ENCODE measurements at places on chromosomes 1 and 21.

GRCh38 chr1:85448358-85448757, 16.6 kb downstream of the DDAH1 start:
- no peak for DNase-seq

DNA sequence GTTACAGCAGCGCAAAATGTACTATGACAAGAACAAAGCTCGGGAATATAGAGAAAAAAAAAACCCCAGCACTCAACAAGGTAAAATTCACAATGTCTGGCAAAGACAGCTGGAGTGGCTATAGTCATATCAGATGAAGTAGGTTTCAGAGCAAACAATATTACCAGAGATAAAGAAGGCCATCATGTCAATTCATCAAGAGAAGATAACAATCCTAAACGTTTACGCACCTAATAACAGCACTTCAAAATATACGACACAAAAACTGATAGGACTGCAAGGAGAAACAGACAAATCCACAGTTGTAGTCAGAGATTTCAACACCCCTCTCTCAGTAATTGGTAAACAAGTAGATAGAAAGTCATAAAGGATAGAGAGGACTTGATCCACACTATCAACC, 455.2 kb downstream of the PTPRU start:
- DNase-seq: no peak

GRCh38 chr1:183697814-183698590, 44.9 kb upstream of the APOBEC4 start:
- no peak for DNase-seq

DNA sequence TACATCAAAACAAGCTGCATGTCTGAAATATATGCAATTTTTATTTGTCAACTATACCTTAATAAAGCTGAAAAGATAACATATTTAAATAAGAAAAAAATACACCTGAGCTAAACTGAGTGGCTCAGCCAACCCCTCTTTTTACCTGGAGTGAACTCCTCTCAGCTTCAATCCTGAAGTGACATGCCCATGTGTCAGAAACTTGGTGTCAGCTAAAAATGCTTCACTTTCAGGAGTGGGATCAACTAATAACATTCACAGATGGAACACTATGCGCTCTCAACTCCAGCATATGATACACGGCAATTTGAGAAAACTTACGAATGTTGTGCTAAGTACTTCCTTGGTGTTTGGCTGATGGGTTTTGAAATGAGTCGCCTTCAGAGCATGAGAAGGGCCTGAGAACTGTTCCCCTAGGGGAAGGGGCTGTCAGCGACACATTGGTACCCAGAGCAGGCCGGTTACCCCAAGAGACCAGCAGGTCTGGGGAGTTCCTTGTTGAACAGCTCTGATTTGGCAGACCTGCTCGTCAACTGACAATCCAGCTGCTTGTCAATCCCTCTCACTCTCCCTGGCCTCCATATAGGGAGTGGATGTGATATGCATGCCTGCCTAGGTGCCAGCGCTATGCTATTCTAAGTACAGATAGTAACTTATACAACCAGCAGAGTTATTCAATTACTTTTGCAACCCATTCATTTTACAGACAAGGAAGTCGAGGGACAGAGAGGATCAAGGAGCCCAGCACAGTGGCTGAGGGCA, 267.7 kb downstream of the PCP4 start:
- DNase-seq: no peak

DNA sequence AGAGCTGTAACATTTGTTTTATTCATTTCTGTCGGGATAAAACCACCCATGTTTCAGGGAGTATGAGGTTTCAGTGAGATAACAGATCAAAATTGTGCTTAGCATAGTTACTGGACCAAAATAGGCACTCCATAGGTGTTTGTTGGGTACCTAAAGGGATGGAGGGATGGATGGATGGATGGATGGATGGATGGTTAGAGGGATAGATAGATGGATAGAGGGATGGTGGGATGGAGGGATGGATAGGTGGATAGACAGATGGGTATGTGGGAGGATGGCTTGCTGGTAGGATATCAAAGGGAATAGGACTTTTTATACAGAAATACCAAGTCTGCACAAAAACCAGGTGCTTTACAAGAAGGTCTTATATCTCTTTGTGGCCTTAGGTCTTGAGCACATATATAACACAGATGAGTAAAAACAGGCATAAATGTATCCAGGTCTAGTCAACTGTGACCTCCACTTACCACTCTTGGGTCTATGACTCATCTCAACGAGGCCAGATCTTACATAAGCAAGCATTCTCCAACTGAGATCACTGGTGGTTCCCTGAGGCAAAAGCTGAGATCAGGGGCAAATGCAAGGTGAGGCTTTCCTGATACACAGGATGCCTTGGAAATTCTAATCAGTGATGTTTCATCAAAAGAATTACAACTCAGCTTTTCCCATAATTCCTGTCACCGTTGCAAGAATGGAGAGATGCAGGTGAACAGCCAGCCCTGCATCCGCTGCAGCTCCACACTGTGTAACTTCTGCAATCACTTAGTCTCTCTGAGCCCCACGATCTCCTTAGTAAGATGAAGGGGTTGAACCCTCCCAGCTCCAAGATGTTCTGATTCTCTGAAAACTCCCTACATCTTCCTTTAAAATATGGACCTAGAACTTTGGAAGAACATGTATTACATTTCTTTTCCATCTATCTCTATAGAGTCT, 32.0 kb downstream of the PTAFR start:
- DNase-seq: peak; percentile 12

- no peak for DNase-seq
Observed at GRCh38 chr1:227885648-227886502, 61.9 kb downstream of the WNT9A start.

DNA sequence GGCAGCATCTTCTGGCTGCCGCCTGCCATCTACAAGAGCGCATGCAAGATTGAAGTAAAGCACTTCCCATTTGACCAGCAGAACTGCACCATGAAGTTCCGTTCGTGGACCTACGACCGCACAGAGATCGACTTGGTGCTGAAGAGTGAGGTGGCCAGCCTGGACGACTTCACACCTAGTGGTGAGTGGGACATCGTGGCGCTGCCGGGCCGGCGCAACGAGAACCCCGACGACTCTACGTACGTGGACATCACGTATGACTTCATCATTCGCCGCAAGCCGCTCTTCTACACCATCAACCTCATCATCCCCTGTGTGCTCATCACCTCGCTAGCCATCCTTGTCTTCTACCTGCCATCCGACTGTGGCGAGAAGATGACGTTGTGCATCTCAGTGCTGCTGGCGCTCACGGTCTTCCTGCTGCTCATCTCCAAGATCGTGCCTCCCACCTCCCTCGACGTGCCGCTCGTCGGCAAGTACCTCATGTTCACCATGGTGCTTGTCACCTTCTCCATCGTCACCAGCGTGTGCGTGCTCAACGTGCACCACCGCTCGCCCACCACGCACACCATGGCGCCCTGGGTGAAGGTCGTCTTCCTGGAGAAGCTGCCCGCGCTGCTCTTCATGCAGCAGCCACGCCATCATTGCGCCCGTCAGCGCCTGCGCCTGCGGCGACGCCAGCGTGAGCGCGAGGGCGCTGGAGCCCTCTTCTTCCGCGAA, 3.8 kb downstream of the CHRNB2 start:
- DNase-seq: no peak

DNA sequence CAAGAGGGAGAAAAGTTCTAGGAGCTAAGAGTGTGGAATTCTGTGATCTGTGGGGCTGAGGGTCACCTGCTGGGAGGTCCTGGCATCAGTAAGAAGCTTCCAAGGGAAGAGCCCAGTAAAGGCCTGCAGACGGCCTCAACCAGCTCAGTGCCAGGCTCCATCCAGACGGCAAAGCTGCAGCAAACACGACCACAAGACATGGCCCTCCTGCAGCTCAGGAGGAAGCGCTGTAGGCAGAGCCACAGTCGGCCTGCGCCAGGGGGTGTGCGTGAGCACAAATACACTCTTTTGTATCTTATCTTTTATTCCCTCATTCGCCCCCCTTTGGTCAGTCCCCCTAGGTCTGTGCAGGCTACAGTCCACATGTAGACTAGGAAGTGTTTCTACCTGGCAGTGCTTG, 13.4 kb downstream of the C1orf174 start:
- no peak for DNase-seq

GRCh38 chr21:41970106-41970391, 16.2 kb upstream of the C2CD2 start:
- DNase-seq: no peak

DNA sequence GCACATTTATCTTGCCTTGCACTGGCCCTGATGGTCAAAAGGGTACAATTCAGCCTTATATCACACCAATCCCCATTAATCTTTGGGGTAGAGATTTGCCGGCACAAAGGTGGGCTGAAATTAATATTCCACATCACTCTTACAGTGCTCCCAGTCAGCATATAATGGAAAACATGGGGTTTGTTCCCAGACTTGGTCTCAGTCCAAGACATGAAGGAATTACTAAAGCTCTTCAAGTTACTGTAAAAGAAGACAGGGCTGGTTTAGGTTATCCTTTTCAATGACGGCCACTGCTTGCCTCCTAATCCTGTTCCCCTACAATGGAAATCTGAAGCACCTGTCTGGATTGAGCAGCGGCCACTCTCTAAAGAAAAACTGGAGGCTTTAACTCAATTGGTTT, 160.7 kb downstream of the IER5 start:
- DNase-seq: no peak

DNA sequence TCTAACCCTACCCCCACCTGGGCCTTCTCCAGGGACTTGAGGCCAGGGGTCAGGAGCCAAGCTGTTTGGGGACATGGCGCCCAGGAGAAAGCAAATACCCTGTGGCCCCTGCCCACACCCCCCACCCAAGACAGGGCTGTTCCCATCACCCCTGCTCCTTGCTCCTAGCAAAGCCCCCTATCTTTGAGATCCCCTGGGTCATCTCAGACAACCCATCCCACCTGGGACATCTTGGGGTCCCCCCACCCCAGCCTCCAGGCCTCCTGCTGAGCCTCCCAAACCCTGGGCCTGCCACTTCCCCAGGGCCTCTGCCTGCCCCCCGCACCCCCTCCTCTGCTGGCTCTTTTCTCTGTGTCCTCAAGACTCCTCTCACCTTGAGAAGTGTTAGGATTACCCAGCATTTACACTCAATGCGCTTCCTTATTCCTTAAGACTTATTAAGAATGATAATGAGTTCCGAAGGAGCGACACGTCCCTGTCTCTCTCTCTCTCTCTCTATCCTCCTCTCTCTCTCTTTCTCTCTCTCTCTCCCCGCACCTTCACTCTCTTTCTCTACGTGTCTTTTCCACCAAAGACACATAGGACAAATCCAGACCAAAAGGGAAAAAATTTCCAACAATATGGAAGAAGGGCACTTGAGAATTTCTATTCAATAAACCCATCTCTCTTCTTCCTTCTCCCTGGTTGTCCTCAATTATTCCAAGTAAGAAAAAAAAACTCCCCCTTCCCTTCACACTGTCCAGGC, 7.2 kb downstream of the CASZ1 start:
- DNase-seq: no peak

DNA sequence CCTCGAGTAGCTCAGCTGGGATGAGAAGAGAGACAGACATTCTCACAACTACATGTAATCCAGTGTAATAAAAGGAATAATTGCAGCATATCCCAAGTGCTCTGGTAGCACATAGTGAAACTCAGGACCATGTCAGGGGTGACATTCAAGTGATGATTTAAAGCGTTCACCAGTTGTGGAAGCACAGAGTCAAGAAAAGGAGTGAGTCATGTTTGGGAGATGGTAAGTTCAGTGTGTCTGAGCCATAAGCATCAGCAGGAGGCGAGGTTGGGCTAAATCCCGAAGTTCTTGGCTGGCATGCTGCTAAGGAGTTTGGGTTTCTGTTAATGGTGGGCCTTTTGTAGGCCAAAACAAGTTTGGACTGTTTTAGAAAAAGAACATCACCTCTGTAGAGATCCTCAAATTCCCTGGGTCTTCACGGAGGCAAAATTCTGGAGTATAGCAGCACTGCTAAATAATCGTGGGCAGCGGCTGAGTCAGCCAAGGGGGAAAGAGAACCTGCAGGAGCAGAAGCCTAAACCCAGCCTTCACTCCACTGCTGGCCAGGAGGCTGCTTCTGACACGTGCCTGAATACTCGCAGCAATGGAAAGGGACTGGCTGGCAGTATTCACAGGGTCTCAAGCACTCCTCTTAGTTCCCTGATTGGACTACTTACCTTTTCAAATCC, 7.2 kb upstream of the NHLH1 start:
- no peak for DNase-seq

GRCh38 chr21:32538147-32538792, 47.1 kb downstream of the TCP10L start:
- no peak for DNase-seq

DNA sequence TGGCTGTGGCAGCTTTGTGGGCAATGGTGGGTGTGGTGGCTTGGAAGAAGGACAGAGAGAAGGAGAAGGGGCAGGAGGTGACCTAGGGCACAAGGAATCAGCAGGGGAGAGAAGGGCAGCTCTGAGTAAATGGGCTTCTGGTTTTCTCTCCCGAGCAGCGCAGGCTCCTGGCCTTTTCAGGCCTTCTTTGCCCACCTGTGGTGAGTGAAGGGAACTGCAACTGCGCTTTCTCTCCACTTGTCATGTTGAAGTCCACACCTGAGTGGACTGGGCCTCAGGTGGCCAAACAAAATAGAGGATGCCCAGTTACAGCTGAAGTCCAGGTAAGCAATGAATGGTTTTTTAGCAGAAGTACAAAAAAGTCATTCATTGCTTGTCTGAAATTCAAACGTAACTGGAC, 29.4 kb upstream of the KCNA10 start:
- no peak for DNase-seq

DNA sequence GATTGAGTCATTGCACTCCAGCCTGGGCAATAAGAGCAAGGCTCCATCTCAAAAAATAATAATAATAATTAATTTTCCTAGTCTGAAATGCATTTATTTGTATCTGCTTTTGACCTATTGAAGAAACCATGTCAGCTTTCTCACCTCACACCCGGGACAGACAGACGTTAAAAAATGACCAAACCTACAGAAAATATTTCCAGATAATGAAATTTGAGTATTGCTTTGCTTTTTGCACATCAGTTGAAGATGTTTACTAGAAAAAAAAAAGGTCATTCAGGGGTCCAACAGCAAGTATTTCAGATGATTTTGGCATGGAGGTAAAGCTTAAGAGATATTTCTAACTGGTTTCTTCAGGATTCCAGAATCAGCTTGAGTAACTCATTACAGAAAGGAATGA, at the start of gene OR6K6:
TSS of gene OR6K6 (plus strand) at position 301 of the 400 bp plus-strand sequence. CDS start 168 bp downstream, outside the sequence.
- no peak for DNase-seq

- DNase-seq: peak; percentile 17
Observed at GRCh38 chr1:15261155-15262002, 14.4 kb downstream of the FHAD1 start.

DNA sequence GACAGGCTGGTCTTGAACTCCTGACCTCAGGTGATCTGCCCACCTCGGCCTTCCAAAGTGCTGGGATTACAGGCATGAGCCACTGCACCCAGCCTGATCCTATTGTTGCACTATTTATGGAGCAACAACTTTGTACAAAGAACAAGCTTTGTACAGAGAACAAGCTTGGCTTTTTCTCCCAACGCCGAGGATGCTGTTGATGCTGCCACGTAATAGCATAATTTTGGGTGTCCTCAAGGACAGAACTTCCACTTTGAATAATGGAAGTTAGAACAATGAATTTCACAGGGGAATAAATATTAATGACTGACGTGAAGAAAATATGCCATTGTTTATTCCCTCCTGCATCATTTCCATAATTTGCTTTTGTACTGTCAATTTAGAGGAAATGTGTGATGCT, 12.8 kb upstream of the RBP7 start:
- no peak for DNase-seq
